ENCODE measurements at places on chromosomes 5 and 9.

- no peak for DNase-seq
Observed at GRCh38 chr9:81824802-81825730, 103.2 kb upstream of the SPATA31D4 start.

- DNase-seq: no peak
Observed at GRCh38 chr9:113886933-113887332, 10.8 kb downstream of the ZNF618 start.

GRCh38 chr5:168962306-168962705 is 338.6 kb downstream of the SLIT3 start:
- DNase-seq: no peak

DNA sequence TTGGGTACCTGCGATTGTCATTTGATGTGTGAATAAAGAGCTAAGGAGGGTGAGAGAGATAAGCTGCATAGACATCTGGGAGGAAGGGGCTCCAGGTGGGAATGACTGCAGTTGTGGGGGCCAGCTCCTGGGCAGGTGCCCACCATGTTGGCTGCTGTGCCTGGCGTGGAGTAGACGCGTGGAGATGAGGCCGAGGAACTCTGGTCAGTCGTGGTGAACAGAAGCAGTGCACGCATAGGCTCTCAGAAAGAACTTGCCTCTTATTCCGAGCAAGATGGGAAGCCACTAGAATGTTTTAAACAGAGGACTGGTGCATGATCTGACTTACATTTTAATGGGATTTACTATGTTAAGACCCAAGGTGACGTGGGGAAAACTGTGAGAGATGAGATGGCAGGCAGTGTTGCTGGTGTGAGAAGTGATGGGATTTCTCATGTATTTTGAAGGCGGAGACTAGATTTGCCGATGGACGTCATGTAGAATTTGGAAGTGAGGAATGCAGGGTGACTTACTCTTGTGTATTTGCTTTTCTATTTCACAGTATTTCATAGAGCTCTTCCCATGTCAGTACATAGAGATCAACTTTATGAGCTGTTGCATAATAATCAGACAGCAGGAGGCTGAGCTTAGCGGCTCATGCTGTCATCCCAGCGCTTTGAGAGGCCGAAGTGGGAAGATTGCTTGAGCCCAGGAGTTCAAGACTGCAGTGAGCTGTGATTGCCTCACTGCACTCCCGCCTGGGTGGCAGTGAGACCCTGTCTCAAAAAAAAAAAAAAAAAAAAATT is 71.1 kb downstream of the EHMT1 start:
- DNase-seq: no peak
